ENCODE measurements at places on chromosomes 4 and X. TPM values are rescaled to one million over a fixed set of nuclear protein-coding genes. Genes with fewer than 3 reads are reported as not detected.

Gene PDGFC
- total RNA-seq, result 3.4 TPM

Gene ANXA3
- total RNA-seq, result 59.6 TPM

Gene MMRN1
- total RNA-seq, result not detected

Gene OPRPN
- not detected for total RNA-seq
